Endothelial cell (in vitro differentiated cells): ENCODE measurements at places on chromosomes 5 and 9.

DNA sequence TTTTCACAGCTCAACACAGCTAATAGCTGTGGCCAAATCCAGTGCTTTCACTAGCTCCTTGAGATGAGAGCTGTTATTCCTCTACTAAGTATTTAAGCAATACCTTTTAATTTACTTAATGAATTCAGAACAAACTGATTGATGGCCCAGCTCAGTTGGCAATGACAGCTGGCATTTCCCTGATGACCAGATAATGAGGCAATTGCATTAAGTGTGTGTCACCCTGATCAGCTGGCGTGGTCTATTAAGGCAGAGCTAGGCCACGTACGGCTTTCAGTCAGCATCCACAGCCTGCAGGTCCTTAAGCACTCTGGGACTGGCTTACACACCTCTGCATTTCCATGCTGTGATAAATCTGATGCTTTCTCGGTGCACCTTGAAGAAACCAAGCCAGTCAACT is 34.4 kb downstream of the TTLL11 start:
- DNase-seq = no peak

DNA sequence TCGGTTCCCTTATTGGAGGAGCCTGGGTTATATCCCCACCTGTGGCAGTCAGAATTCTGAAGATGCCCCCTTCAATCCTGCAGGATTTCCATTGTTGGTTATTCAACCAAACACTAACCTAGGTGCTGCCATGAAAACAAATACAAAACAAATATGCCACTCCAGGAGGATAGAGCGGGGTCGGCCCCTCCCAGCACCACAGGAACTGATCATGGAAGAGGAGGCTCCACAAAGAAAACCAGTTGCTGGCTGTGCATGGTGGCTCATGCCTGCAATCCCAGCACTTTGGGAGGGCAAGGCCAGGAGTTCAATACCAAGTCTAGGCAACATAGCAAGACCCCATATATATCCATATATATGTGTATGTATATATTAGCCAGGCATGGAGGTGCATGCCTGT is 13.2 kb upstream of the ADGRD2 start:
- DNase-seq = no peak

DNA sequence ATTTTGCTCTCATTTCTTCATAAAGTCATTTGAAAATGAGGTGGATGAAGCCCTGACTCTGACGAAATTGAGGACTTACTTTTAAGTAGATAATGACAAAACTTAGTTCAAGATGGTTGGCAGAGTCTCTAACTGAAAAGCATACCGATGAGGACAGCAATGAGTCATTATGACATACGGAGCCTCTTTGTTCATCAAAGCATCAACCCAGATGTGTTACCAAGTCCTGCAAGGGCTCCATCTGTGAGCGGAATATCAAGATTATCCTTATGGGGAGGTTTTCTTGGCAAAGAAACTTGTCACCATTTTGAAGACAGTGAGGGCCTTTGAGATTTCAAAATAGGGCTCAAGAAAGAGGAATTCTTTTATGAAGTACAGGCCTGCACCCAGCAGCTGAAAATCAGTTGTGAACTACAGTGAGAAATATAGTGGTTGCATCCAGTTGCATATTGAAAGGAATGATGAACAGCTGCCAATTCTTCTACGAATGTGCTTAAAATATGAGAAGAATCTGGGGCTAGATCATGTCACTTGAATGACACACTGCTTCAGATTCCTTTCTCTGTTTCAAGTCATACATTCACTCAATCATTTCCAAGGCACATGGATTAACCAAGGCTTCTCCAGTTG is 86.6 kb upstream of the SLC24A2 start:
- no peak for DNase-seq

DNA sequence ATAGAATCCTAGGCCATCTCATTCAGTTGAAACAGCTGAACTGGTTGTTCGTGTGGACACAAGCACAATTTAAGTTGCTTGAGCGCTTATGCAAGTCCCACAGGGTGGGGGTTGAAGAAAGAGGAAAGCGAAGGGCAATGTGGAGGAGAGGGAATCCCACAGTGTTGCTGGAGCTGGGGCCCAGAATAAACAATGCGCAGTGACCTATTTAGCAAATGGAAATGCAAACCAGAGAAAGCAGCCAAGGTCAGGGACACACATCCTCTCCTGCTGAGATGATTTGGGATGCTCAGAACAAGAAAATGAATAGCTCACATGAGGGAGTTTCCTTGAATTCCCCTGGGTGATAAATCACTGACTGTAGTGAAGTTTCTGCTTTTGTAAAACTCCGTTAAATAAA is 838.3 kb downstream of the TLE4 start:
- DNase-seq = no peak

DNA sequence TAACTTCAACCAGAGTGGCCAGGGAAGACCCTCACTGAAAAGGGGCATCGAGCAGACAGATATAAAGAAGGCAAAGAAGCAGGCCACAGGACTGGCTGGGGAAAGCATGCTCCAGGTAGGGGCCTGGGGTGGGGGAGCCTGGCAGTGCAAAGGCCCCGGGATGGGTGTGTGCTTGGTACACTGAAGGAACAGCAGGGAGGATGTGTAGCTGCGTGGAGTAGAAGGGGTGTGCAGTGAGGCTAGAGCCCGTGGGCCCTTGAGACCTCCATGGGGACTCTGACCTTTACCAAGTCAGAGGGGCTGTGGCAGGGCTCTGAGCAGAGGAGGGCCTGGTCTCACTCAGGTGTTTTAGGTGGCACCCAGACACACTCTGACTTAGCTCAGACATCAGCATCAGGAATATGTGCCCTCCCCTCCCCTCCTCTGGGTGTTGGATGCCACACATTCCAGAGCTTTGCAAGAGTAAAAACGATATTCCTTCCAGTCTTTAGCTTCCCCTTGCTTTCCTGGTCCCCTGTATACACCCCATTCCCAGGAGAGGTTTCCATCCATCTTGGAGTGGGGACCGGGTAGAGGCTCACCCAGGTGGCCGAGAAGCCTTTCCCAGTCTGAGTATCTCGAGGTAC is 7.6 kb downstream of the TRIM7 start:
- DNase-seq = no peak

DNA sequence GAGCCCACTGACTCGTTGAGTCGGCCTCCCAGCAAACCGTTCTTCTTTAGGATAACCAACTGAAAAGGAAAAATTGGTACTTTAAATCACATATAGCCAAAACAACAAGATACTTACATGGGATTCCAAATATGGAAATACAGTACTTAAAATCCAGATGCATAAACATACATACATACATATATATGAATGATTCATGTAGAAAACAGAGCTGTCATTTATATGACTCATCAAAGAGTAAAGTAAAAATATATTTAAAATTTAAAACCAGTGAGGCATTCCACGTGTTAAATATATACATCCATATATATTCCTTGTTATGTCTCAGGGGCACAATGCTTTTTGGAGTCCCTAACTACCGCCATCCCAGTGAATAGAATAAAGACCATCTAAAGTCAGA is 36.7 kb downstream of the DMGDH start:
- DNase-seq = no peak

DNA sequence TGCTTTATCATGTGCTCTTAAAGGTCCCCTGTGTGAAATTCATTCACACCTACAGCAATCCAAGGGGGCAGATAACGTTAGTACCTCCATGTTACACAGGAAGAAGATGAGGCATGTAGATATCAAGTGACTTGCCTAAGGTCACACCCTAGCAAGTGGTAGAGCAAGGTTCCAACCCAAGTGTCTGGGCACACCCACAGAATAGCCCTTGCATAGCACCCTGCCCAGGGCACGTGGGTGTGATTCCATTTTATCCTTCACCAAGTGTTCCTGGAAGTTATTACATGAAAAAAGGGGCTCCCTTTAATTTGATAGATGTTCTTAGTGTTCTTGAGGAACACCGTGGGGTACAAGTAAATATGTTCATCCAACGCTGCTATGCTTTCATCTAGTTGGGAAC is 4.9 kb downstream of the TMEM171 start:
- DNase-seq = no peak
